GM20000 (cell line): ENCODE measurements at places on chromosomes 3 and 15.

GRCh38 chr3:12472796-12473195, 11.5 kb upstream of the TSEN2 start:
- DNase-seq, result no peak

- no peak for DNase-seq
Measured at GRCh38 chr15:58161436-58161930, 23.3 kb downstream of the AQP9 start.

DNA sequence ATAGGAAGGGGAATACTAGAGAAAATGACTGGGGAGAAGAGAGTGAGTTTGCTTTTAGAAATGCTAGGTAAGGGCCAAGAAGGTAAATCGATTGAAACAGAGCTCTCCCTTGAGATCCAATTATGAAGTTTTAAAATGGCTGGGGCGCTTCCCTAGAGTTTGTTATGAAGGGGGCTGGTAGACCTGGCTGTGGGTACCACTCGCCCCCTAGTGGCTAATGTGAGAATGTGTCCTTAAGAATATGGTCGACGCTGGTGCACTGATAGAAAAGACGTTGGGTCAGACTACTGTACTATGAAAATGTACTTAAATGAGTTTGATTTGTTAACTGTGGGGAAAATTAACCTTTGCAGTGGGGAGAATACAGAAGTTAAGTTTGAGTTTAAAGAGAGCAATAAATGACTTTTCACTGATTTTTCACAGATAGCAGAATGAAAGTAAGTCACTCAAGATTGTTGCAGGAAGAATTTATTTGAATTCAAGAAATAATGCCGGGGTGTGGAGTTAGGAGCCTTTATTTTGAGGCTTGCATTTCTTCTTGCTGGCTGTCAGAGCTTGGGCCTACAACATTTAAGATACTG, 9.2 kb downstream of the TMPRSS7 start:
- DNase-seq, result peak; percentile 68

GRCh38 chr3:69426291-69426966, 40.5 kb upstream of the FRMD4B start:
- DNase-seq, result no peak

- no peak for DNase-seq
Measured at GRCh38 chr15:55267401-55268175, 22.0 kb downstream of the RAB27A start.

GRCh38 chr3:64272842-64273241, 47.6 kb upstream of the PRICKLE2 start:
- DNase-seq, result no peak

GRCh38 chr3:33751336-33751735, 33.3 kb upstream of the CLASP2 start:
- DNase-seq, result no peak

DNA sequence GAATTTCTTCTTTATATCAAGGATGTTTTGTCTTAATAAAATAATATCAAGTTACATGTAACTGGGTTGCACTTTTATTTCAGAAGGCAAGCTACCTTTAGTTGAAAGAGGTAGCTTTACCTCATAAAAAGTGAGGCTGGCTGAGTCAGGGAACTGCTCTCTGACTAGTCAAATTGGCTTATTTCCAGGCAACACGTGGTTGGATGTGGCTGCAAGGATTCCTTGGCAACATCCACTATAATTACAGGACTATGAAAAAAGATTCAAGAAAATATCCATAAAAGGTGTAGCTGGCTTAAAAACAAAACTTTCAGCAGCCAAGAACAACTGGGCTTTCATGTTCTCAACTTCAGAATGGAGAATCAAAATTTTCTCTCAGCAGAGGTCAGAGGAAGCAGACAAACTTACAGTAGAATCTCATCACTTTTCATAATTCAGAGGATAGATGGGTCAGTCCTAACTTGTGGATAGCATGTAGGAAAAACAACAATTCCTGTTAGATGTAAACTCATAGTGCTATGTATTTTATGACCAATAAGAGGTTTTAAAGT, 779.1 kb downstream of the MECOM start:
- no peak for DNase-seq

- no peak for DNase-seq
Measured at GRCh38 chr3:50714946-50715345, 40.2 kb downstream of the DOCK3 start.

DNA sequence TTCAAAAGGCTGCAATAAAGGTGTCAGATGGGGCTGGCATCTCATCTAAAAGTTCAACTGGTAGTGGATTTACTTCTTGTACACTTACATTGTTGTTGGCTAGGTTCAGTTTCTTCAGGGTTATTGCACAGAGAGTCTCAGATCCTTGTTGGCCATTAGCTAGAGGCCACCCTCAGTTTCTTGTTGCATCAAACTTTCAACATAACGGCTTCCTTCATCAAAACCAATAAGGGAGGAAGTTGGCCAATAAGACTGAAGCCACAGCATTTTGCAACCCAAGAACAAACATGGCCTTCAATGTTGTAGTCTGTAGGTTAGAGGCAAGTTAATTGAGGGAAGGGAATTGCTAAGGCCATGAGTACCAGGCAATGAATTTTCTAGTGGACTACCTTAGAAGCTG, 218.0 kb downstream of the ZBBX start:
- no peak for DNase-seq

DNA sequence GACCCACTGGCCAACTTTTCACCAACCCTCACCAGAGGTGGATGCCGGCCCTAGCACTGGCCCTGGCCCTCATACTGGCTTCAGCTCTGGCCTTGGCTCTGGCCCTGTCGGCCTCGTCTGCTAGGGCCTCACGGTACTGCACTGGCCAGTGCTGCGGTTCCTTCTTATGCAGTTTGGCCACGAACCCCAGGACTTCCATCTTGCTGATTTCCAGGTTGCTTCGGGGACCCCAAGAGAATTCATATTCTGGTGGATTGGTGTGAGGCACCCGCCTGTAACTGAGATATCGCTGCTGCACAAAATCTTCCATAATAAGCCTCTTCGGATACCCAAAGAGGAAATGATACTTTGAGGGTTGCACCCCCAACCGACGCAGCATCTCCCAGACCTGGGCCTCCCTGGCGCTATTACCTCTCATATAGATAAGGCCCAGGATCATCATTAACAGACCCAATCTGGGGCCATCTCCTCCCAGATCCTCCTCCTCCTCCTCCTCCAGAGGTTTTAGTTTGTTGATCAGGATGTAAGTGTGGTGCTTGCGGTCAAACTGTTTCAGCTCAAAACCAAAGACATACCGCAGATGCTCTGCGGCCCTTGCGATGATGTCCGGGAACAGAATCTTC, 883 bp downstream of the MAGEF1 start:
- peak; percentile 81 for DNase-seq

- DNase-seq, result no peak
Measured at GRCh38 chr3:184399410-184399809, 19.6 kb downstream of the CHRD start.

DNA sequence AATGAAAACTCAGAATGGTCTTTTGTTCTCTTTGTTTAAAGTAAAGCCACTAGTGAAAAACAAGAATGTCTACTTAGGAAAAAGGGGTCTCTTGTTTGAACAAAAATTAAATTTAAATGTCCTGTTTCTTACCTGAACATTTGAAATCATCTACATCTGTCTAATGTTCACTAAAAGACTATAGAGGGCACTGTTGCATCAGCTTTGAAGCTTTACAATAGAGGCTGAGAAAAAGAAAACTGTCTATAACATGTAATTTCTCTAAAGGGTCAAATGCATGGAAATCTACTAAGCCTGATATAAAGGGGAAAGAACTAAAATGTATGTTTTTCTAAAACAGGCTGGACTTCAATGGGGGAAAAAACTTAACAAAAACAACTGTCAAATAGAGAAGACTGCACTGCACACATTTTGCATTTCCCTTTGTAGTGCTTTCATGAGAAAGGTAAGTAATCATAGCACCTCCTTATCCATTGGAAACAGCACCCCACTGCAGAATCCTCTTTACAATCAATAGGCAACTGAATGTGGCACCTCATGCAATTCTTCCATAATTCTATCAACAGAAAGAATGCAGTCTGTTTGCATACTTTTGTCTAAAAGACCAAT, 26.3 kb downstream of the DPH6 start:
- peak; percentile 8 for DNase-seq

DNA sequence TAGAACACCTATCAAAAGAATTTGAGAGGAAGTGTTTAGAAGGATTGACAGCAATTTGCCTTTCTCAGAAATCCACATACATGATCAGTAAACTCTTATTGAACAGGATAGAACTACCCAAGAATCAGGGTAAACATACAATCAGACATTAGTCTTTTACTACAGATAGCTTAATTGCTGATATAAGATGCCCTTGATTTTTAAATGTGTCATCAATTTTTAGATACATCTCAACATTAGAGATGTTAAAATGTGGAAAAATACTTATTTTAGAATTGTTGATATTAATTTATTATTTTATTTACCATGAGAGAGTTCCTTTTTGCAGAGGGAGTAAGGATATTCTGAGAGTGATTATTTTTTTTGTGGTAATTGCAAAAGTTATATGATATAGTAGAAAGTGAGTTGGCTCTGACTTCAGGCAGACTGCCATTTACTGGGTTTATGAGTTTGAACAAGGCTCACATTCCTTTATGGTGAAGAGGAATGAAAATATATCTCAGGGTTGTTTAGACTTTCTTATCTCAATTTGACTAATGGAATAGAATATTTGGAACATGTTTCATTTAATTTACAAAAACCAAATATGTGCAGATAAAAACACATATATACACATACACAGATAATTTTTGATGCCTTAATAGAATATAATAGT, 302.8 kb upstream of the GOLIM4 start:
- DNase-seq, result no peak

DNA sequence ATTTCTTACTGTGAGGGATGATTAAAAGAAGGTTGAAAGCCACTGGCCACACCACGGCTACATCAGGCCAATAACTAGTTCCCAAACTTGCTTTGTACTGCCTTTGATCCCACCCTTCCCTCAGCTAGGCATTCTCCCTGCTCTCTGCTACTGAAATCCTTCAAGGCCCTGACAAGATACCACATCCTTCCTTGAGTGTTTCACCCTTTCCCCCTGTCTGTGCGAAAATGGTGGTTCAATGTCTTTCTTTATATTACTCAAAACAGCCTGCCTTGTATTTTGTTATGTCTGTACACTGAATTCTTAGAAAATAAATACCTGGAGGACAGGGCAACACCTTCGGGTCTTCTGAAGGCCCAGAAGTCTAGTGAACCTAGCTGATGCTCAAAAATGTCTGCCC, 932 bp upstream of the VPS8 start:
- DNase-seq, result no peak

DNA sequence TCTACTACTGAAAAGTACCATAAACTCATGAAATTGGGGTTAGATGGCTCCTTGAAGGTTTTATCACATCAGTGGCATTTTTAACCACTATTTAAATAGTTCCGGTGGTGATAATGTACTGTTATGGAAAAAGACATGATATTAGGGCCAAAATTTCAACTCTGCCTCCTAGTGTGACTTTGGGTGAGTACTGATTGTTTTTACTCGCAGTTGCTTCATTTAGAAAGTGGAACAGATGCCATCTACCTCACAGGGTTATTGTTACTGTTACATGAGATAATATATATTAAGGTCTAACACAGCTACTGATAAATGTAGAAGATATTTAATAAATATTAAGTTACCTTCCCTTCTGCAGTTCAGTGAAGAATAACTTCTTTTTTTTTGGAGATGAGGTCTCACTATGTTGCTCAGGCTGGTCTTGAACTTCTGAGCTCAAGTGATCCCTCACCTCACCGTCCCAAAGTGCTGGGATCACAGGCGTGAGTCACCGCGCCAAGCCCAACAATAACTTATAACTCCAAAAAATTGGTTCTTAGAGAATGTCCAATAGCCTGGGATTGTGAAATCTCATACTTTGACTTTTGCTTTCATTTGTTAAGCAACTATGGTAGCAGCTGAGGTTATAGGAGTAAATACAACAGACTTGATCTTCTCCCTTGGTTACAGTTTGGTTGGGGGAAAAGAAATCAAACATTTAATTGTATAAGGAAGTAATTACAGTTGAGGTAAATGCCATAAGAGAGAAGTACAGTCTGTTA, 48.3 kb downstream of the MEF2A start:
- DNase-seq, result no peak

DNA sequence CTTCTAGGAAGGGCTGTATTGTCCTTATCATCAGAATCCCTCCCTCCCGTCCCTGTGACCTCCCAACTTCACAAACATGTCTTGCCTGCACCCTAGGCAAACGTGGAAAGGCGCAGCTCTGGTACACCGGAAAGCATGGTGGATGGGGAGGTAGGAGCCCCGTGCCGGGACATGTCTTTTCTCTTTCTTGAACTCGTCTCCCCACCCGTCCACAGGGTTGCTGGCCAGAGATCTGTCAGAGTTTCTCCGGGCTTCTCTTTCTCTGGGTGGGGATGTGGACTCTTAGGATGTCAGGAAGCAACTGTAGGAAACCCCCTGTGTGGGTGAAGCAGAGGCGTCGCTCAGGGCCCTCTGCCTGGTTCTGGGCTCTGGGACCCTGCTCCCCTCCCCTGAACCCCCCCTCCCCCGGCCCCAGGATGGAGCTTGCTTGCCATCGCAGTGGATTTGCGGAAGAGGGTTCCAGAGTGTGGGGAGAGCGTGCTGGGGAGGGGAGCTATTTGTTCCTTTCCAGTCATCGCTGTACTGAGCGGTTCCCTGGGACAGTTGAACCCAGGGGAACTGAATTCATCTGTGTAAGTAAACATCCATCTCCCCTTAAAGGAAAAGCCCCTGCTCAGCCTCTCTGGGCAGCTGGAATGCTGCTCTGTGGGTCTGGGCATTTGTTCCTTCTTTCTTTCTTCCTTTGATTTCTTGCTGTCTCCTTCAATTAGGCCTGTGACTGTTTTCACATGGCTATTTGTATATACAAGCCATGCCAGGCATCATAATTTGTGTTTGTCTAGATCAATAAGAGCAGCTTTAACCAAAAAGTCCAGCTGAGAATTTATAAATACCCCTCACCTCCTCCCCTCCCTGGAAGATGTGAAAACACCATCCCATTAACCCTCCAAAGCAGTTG, 72.8 kb downstream of the SMAD3 start:
- DNase-seq, result no peak

GRCh38 chr3:2770451-2770850, 339.7 kb downstream of the IL5RA start:
- no peak for DNase-seq

GRCh38 chr15:44222478-44222877, 27.4 kb upstream of the FRMD5 start:
- no peak for DNase-seq

GRCh38 chr3:126747768-126748167, 43.7 kb downstream of the CHCHD6 start:
- no peak for DNase-seq

GRCh38 chr15:65918945-65919344, 49.7 kb downstream of the RAB11A start:
- DNase-seq, result no peak
